ENCODE measurements at places on chromosomes 13 and 19.

GRCh38 chr13:97023117-97023516, 28.8 kb upstream of the OXGR1 start:
- DNase-seq: no peak

DNA sequence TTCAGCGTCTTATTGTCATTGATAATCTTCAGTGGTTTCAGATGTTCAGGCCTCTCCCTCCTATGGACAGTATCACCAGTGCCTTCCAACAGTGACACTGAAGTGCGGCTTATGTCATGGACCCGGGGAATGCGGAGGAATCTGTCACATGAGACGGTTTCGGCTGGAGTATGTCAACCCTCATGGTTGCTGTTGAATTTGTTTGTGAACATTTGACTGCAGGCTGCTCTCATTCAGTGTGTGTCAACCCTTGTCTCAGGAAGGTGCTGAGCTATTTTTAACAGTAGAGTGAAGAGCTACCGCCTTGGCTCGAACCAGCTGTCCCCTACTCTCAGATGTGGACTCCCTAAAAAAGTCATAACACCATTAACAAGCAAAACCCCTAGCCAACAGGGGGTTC, 138.8 kb upstream of the RNF113B start:
- DNase-seq: no peak

DNA sequence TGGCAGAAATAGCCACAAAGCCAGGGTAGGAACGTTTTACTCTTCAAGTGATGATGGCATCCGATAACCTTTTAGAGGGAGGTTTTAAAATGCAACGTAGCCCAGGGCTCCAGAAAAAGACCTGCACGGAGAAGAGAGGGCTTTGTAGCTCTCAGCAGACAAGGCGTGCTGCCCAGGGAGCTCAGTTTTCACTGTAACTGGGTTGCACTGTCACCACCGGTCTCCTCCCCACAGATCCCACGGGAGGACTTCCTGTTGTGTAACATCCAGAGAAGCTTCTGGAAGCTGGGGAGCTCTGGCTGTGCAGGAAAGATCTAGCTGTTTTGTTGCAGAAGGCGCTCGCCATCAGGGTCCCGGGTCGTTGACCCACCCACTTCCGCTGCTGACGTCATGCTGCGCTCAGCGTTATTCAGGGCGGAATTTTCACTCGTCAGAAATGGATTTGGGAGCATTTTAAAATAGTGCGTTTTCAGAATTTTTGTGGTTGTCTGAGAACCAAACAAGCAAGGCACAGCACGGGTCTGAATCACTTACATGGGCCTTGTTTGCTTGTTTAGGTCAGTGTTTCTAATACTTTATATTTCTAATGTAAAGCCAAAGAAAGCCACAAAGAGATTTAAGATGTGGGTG, 50.8 kb downstream of the ATP11A start:
- DNase-seq: no peak

GRCh38 chr13:112985803-112986408, 16.9 kb downstream of the MCF2L start:
- no peak for DNase-seq

DNA sequence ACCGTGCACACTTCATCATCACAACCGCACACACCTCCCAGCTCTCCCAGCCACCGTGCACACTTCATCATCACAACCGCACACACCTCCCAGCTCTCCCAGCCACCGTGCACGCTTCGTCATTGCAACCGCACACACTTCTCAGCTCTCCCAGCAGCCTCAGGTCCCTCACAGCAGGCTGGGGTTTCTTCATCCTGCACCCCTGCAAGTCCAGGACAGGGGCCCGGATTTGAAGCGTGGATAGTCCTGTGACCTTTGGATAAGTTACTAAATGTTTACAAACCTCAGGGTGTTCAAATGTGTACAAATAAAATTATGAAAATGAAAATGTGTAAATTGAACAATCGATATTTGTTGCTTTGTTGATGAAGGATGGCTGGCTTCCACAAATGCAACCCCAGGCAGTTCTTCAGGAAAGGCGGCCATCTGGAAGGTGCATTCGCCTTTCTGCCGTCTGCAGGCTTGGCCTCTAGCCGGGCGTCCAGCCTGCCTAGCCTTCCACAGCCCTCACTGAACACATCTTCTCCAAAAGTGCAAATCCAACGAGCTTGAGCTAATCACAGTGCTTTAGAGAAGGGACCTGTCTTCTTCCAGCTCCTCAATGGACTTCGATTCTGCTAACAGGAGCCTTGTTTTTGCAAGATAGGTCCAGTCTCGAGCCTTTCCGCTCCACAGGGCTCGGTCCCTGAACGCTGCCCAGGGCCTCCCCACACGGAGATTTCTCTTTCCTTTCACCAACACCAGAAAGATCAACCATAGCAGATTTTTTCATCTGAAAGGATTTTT, 74.2 kb downstream of the SPACA7 start:
- DNase-seq: no peak

DNA sequence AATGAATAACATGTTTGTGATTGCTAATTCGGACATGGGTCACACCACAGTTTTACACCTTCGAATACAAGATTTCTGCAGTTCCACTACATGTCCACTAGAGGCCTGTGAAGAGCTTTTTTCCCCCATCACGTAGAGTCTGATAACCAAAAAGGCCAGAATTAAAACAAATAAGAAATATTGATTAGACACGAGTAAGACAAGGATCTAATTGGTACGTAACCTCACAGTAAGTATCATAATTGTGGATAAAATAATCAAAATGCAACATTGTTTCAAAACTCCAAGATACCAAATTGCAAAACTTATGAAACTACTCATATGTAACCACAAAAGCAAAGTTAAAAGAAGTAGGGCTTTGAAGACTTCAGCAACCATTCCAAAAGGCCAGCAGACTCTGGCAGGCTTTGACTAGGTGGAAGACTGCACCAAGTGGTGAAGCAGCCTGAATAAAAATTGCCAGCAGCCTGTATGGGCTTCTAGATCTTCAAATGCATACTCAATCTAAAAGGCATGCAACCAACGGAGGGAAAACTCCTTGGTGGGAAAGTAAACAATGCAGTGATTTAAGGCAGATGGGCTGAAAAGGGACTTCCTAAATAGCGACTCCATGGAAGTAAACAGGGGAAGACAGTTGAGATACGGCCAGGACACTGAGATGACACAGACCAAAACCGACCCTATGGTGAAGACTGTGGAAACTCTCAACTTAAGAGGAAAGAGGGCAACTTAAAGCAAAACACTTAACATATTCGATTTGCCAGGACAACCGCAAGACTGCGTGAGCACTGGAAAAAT, 56.7 kb downstream of the STARD13 start:
- no peak for DNase-seq

DNA sequence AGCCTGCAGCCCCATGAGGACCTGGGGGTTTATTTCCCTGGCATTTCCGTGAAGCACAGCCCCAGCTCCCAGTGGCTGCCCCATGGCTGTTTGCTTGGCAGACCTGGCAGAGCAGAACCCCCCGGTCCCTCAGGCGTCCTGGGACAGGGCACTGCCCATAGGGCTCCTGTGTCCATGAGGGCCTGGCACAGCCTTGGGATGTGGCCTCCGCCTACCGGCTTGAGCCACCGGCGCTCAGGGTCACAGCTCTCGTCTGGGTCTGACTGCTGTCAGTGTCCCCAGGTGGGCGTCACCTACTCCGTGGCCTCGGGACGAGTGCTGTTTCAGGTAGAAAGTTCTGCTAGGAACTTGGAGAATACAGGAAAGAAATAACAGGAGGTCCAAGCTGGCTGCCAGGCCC, 52.8 kb downstream of the MYO9B start:
- DNase-seq: no peak

DNA sequence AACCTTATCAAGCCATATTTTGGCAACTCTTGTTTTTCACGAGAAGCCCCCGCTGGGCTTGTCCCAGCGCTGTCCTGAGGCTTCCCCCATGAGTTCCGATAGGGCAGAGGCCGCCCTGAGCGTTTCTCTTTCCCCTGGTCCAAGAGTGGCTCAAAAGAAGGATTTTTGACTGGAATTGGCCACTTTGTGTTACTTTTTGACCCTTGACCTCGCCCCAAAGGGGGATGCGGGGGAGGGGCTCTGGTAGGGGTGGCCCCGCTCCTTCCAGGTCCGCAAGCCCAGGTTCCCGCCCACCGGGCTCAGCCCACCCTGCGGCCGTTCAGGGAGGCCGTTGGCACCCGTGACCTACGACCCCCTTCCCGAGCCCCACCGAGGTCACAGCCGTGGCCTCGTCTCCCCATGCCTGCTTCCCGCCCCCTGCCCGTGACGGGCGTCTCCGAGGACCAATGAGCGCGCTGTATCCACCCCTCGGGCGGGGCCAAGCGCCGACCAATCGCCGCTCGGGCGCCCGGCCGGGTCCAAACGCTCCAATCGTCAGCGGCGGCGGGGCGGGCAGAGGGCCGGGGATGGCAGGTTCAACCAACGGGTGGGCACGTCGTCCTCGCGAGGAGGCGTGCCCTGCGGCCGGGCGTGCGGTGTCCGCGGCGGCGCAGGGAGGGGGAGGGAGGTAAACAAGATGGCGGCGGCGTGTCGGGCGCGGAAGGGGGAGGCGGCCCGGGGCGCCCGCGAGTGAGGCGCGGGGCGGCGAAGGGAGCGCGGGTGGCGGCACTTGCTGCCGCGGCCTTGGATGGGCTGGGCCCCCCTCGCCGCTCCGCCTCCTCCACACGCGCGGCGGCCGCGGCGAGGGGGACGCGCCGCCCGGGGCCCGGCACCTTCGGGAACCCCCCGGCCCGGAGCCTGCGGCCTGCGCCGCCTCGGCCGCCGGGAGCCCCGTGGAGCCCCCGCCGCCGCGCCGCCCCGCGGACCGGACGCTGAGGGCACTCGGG, at the start of gene STK11:
TSS of gene STK11 (plus strand) at position 665 of the 986 bp plus-strand sequence. CDS start 1,136 bp downstream, outside the sequence.
- DNase-seq: peak; percentile 100

DNA sequence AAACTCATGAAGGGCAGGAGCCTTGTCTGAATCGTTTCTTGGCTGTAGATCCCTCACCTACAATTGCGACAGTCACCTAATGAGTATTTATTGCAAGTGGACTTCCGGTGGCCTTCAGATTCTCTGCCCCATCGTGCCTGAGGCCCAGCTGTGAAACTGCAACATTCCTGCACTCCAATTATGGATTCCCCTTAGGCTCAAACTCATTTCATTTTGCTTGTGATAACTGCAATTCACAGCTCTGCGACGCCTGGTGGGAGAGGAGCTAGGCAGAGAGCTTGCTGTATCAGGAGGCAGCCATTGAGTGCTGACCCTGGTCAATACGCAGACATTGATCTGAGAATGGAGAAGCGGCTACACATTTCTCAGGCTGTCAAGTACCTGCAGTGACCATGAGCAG, 59.0 kb downstream of the CCDC70 start:
- no peak for DNase-seq

DNA sequence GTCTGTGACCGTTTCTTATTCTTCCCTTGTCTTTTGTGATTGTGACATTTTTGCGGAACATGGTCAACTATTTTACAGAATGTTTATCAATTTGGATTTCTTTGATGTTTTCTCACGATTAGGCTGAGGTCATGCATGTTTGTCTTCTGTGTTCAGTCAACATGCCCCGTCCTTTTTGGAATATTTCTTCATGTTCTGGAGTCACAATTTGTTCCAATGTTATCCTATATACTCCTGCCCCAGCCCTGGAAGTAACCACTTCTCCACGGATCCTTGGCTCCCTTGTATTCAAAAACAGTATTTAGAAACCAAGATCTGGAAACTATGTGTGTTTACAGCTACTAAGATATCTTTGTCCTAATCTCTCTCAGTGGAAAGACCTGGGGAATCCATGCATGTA, 9.6 kb downstream of the CARD8 start:
- no peak for DNase-seq

GRCh38 chr19:8336660-8337059, 6.4 kb downstream of the KANK3 start:
- no peak for DNase-seq

GRCh38 chr19:40247178-40247577, 20.7 kb upstream of the CCNP start:
- DNase-seq: no peak

GRCh38 chr19:48962029-48962848, 2.9 kb upstream of the FTL start:
- DNase-seq: no peak

DNA sequence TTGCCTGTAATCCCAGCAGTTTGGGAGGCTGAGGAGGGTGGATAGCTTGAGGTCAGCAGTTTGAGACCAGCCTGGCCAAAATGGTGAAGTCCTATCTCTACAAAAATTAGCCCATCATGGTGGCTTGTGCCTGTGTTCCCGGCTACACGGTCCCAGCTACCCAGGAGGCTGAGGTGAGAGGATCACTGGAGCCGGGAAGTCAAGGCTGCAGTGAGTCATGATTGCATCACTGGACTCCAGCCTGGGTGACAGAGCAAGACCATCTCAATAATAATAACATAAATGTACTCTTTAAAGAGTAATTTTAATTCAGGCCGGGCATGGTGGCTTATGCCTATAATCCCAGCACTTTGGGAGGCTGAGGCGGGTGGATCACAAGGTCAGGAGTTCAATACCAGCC, 38.7 kb downstream of the SKA3 start:
- no peak for DNase-seq

DNA sequence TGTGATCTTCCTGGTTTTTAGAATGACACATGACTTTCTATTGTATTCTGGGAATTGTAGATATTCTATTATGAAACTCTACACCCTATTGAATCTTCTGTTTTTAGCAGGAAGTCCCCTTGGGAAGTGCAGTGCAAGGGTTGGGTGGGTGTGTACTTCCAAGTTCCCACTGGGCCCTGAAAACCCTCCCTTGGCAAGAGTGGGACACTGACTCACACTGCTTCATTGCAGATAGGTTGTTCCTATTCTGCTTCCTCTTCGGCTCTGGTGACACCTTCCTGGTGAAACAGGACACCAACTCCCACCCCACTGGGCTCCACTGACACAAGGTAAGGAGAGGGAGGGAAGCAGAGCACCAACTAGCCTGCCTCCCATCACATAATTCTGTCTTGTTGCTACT, 121.8 kb downstream of the KCTD12 start:
- DNase-seq: peak; percentile 77

DNA sequence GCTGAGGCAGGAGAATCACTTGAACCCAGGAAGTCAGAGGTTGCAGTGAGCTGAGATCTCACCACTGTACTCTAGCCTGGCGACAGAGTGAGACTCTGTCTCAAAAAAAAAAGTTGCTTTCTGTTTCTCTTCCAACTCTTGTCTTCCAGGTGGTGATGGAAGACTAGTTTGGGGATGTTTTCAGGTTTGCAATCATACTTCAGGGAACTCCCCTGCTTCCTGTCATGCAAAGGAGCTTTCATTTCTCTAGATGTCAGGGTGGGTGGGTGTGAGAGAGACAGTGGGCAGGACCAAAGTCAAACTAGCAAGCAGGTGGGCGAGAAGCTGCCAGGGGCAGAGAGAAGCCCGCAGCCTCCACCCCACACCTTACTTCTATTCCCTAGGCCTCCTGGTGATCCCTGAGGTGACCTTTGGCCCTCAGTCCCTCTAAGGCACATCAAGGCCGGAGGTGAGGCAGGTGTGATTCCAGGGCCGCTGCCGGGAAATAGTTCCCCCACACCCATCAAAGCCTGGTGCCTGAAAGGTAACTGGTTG, 25.7 kb downstream of the CCNE1 start:
- DNase-seq: no peak

DNA sequence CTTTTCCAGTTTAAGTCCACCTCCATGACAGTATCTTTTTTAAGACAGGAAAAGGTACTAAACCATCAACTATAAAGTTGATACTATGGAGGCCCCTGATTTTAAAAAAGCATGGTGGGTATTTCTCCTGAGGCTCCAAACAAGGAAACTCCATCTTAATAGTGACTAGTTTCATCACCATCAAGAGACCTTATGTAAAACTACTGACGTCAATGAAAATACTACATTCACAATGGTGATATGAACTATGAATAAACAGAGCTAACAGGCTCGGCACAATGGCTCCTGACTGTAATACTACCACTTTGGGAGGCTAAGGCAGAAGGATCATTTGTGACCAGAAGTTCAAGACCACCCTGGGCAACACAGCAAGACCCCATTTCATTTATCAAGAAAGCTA, 162.7 kb downstream of the KLF12 start:
- DNase-seq: no peak

Data from aorta (tissue), 5 donors.